ENCODE measurements at places on chromosomes 11 and 22.
A peak's percentile ranks its signal among the peaks of the same experiment; 100 is the strongest.

- DNase-seq = no peak
Measured at GRCh38 chr11:69650081-69650831, 9.3 kb downstream of the CCND1 start.

DNA sequence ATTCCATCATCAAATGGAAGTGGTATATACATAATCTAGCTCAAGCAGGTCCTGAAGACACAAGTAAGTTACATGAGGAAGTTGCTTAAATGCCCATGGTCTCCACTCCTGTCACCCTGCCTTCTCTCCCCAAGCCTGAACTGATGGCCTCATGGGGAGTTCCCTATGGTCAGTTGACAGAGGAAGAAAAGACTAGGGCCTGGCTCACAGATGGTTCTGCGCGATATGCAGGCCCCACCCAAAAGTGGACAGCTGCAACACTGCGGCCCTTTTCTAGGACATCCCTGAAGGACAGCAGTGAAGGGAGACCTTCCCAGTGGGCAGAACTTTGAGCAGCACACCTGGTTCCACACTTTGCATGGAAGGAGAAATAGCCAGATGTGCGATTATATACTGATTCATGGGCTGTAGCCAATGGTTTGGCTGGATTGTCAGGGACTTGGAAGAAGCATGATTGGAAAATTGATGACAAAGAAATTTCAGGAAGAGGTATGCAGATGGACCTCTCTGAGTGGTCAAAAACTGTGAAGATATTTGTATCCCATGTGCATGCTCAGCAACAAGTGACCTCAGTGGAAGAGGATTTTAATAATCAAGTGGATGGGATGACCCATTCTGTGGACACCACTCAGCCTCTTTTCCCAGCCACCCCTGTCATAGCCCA is 17.3 kb upstream of the CD82 start:
- DNase-seq = no peak

GRCh38 chr11:109994907-109995306 is 98.3 kb upstream of the ZC3H12C start:
- DNase-seq = no peak

- DNase-seq = no peak
Measured at GRCh38 chr11:61364012-61364675, 2.0 kb downstream of the TMEM138 start.

GRCh38 chr11:9629064-9629463 is 34.8 kb upstream of the SWAP70 start:
- DNase-seq = no peak

DNA sequence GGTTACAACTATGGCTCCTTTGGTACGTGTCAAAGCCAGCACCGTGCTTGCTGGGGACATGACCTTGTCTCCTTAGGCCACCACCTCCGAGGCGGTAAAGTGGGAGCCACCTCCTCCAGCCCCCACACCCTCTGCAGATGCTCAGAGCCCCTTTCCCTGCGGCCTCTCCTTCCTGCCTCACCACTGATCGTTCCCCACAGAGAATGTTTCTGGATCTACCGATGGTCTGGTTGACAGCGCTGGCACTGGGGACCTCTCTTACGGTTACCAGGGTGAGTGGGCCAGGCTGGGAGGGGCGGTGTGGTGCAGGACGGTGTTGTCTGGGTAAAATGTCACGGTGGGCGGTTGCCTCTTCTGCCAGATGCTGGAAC is 8.9 kb downstream of the SIDT2 start:
- no peak for DNase-seq

- no peak for DNase-seq
Measured at GRCh38 chr11:72553706-72554105, 119.4 kb upstream of the CLPB start.

DNA sequence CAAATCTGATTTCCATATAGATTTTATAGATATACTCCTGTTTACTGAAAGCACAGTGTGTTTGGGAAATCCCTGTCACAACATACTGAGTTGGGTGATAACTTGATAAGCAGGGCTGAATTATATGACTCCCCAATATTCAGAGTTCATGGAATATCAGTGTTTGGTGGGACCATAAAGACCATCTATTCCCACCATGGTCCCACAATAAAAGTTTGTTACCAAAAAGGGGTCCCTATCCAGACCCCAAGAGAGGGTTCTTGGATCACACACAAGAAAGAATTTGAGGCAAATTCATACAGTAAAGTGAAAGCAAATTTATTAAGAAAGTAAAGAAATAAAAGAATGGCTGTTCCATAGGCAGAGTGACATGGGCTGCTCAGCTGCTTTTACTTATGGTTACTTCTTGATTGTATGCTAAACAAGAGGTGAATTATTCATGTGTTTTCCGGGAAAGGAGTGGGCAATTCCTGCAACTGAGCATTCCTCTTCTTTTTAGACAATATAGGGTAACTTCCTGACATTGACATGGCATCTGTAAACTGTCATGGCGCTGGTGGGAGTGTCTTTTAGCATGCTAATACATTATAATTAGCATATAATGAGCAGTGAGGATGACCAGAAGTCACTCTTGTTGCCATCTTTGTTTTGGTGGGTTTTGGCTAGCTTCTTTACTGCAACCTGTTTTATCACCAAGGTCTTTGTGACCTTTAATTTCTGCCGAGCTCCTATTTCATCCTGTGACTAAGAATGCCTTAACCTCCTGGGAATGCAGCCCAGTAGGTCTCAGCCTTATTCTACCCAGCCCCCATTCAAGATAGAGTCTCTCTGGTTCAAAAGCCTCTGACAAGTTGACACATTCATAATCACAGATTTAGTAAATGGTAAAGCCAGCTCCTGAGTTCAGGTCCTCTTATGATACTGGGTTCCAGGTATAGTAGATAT is 240.6 kb upstream of the PDGFD start:
- DNase-seq = no peak

- DNase-seq = no peak
Measured at GRCh38 chr22:29712119-29712518, 7.7 kb upstream of the CABP7 start.

GRCh38 chr11:34633990-34634693 is 13.2 kb downstream of the EHF start:
- DNase-seq = peak; percentile 21

DNA sequence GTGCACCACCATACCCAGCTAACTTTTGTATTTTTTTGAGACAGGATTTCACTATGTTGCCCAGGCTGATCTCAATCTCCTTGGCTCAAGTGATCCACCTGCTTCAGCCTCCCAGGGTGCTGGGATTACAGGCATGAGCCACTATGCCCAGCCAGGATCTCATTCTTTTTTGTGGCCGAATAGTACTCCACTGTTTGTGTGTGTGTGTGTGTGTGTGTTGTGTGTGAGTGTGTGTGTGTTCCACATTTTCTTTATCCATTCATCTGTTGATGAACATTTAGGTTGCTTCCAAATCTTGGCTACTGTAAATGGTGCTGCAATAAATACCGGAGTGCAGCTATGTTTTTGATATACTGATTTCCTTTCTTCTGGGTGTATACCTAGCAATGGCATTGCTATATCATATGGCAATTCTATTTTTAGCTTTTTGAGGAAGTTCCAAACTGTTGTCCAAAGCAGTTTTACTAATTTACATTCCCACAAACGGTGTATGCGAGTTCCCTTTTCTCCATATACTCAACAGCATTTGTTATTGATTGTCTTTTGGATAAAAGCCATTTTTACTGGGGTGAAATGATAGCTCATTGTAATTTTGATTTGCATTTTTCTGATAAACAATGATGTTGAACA is 105.4 kb downstream of the TTC28 start:
- DNase-seq = no peak

DNA sequence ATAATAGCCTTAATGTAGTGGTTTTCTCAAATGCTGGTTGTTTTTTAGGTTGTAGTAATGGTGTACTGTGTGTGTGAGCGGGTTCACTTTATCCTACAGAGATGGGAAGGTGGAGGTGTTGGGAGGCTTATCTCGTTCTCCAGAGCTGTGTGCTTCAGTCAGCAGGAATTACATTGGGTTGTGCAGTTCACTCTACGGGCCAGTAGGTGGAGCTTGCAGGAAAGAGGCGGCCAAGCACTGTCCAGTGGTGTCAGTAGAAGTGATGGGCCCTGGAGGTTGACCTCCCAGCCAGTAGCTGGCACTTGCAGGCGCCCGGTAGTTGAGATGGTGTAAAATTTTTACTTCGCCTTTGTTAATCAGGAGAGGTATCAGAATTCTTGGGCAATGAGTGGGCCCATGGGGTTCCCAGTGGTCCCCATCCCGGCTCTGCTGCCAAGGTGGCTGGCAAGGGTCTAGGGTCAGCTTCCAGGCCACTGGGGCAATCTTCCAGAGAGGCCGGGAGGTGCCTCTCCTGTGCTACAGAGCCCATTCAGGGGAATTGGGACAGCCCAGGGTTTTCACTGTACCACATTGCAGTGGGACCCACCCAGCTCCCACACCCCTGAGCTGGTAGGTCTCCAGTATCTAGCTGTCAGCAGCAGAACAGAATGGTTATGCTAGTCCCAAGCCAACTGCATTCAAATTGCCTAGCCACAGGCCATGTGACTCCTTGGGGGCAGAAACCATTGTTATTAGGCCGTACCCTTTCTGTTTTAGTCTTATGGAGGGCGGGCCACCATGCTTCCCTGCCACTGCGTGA is 43.9 kb downstream of the BIRC2 start:
- peak; percentile 82 for DNase-seq

DNA sequence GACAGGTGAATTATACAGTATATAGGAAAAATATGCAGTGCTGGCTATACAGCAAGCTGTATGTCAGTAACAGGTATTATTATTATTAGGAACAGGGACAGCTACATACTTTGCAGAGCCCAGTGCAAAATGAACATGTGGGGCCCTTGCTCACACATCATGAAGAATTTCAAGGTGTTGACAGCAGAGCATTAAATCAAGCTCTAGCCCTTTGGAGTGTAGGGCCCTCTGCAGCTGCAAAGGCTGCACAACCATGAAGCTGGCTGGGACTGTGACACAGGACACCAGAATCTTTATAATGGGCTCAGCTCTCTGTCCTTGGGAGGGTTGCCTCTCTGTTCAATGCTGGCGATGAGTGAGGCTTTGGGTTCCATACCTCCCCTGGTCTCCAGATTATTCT is 44.9 kb upstream of the DAGLA start:
- DNase-seq = no peak

DNA sequence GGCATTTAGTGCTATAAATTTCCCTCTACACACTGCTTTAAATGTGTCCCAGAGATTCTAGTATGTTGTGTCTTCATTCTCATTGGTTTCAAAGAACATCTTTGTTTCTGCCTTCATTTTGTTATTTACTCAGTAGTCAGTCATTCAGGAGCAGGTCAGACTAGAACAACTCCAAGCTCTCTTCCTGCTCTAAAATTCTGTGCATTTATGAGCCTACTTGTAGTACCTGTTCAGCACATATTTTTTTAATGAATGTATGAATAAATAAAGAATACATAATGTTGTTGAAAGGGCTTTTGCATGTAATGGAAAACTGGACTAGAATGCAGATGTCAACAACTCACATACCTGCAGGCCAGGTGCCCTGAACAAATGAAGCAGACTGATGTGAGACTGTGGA is 13.7 kb upstream of the HEPHL1 start:
- DNase-seq = no peak

GRCh38 chr11:22581354-22582150 is 44.1 kb downstream of the FANCF start:
- DNase-seq = no peak

DNA sequence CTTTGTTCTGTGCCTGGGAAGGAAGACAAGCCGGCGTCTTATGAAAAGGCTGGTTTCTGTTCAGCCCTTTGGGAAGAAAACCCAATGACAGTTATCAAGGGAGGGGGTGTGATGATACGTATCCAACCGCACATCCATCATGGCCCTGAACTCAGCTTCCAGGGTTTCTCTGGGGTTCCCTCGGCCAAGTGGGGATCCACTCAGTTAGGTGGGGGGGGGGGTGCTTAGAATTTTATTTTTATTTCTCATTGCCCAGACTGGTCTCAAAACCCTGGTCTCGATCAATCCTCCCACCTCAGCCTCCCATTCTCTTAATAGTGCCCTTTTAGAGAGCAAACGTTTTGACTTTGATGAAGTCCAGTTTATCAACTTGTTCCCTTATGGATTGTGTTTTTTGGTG is 25.7 kb downstream of the KCNQ1 start:
- no peak for DNase-seq

Measured in AG20443 (cell line).